ENCODE measurements at places on chromosomes 7 and 10.
A peak's percentile ranks its signal among the peaks of the same experiment; 100 is the strongest.

GRCh38 chr10:71440506-71441035 lies 43.9 kb downstream of the CDH23 start:
- DNase-seq = no peak

GRCh38 chr7:140672382-140673062 lies at the start of gene ADCK2:
Gene ADCK2 (plus strand): TSS chr7:140672945. CDS start chr7:140673331, 386 bp downstream.
- peak; percentile 90 for DNase-seq

DNA sequence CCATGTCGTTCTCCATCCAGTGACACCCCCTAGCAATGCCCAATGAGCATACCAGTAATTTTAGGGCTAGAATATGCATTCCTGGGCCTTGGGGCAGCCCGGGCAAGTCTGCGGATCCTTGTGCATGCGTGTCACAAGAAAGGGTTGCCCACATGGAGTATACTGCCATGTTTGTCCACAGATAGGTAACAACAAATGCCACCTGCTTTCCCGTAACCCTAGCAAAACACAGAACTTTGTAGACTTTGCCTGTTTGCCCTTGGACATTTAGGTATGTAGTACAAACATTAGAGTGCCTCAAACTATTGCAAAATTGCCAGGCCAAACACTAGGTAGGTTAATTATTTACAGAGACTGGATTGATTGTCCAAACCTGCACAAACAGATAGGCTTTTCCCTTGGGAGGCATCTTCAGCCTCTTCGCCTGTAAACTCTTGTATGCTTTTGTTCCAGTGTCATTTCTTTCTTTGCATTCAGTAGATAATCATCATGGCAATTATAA lies 117.0 kb downstream of the ADCY1 start:
- peak; percentile 9 for DNase-seq

DNA sequence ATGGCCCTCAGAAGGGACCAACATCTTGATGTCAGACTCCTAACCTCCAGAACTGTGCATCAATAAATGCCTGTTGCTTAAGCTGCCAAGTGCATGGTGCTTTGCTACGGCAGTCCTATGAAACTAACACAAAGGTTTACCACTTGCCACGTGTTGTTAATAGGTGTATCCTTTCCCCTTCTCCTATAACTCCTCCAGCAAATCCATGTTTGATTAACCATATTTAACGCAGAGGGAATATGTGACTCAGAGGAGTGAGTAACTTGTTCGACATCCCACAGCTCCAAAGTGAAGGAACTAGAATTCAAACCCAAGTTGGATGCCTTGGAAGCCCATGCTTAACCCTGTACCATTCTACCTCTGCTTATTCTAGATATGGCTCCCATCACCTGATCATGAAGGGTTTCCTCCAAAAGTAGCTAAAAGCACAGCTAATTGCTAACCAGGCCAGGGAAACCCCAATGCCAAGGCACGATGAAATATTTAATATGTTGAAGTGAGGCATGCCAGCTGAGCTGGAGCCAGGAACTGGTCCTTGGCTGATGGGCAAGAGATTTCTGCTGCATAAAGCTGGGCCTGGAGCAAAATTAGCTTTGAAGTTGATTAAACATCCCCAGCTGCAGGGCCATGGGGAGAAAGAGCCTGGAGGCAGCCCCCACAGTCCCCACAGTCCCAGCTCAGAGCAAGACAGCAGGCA lies 131.9 kb downstream of the C10orf90 start:
- DNase-seq = no peak

DNA sequence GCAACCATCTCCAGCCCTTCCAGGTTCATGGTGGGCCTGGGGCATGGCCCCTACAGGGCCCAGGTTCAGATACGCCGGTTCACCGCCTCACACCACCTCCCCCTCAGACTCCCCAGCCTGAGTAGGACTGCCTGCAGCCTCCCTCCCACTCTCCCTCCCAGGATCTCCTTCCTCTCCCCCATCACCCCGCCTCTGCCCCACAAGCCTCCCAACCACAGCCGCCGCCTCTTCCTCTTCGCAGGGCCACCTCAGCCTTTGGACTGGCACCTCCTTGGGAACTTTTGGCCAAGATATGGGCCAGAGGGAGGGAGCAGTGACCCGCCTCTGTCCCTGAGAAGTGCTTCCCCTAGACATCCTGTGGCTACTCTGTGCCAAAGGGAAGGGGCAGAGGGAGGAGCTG lies 9.3 kb downstream of the KCNIP2 start:
- no peak for DNase-seq

DNA sequence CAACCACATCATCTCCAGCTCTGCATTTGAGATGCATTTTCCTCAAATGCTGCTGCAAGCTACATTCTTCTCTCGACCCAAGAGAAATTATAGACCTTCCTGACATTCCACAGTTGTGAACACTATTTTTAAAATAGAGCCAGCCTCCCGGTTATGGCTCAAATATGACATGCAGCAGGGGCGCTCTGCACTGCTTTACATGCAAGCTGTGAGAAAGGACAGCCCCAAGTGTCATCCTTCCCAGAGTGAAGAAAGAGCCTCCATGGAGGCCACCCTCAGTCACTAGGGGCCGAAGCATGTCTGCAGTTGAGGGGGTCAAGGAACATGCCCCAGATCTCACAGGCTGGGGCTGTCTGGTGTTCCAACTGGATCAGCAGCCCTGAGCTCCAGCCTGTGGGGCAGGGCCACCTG lies 63.9 kb upstream of the CHST15 start:
- no peak for DNase-seq

- no peak for DNase-seq
Observed at GRCh38 chr10:31977440-31978155, 49.0 kb upstream of the ARHGAP12 start.

GRCh38 chr10:60944058-60944909 lies at the start of gene RHOBTB1:
Gene RHOBTB1 (minus strand): TSS chr10:60944185. CDS start chr10:60911542, 32,643 bp downstream.
- DNase-seq = peak; percentile 88

- no peak for DNase-seq
Observed at GRCh38 chr10:95694665-95695064, 938 bp upstream of the TCTN3 start.

GRCh38 chr7:131329176-131329570 lies 1.5 kb downstream of the MKLN1 start:
- no peak for DNase-seq

DNA sequence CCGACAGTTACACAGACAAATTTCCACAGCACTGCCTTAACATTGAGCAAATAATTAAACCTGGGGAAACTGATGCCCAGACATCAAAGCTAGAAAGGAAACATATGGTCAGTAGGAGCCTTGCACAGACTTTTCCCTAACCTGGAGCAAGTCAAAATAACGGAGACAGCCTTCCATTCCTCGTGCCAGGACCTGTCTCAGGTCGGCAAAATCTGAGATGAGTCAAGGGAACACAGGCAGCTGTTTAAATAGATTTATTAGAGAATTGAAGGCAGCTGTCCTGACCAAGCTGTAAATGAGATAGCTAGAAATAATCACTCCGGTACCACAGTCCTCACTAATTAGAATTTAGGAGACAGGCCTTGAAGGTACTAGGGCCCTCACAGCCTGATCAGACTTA lies 81.2 kb downstream of the RAMP3 start:
- no peak for DNase-seq

DNA sequence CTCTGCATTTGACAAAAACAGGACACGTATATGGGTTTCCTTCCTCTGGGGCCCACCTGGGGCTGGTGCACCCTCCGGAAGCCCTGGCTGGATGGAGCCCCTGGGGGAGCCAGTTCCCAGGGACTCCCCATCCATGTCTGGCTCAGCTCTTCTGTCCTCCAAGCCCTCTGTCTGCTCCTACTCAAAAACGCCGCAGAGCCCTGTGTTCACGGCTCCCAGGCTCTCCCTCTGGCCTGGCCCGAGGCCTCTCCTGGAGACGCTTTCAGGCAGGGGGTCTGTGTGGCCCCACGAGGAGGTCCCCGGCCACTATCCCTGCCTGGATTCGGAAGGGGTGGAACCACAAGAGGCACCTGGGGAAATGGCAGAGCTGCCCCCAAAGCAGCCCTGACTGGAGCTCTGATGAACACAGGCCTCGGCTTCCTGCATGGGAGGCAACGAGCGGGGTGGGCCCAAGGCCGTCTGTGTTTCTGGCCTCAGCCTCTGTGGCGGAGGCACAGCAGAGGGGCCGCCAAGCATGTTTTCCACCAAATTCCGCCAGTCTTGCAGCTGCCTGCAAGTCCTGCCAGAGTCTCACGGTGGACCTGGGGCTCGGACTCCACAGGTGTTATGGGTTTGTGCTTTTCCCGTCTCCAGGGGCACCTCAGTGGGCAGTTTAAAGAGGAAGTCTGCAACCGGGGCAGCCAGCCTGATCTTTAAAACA lies 22.6 kb upstream of the INPP5A start:
- no peak for DNase-seq

- DNase-seq = no peak
Observed at GRCh38 chr7:117970801-117971200, 97.6 kb upstream of the CTTNBP2 start.

DNA sequence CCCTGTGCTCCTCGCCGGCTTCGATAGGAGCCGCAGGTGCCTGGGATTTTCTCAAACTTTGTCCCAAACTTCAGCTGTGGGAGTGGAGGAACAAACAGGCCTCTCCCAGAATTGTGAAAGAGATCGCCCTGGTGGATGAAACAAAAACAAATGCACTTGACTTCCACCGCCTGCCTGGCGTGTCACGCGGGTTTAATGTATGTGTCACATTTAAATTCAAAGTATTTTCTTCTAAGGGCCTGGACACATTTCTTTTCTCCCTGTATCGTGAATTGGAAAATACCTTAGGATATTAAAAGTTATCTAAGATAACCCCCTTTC lies 694 bp upstream of the WASL start:
- DNase-seq = no peak

DNA sequence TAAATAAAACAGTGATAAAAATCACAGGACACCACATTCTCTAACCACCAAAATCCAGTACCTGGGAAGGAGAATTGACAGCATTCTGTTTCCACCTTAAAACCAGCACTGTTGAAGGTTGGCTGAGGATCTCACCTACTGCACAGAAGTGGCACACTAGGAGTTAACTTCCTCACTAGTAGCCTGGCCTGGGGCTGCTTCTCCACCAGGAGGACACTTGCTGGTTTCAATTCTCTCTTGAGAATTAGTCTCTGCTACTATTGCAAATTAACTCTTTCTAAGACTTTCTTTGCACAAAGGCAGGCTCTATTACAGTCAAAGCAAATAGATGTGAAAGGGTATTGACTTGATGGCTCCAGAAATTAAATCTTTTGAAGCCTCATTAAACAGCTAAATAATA lies 2.3 kb upstream of the CTTNBP2 start:
- peak; percentile 3 for DNase-seq

- no peak for DNase-seq
Observed at GRCh38 chr7:12056381-12056780, 154.7 kb upstream of the TMEM106B start.

DNA sequence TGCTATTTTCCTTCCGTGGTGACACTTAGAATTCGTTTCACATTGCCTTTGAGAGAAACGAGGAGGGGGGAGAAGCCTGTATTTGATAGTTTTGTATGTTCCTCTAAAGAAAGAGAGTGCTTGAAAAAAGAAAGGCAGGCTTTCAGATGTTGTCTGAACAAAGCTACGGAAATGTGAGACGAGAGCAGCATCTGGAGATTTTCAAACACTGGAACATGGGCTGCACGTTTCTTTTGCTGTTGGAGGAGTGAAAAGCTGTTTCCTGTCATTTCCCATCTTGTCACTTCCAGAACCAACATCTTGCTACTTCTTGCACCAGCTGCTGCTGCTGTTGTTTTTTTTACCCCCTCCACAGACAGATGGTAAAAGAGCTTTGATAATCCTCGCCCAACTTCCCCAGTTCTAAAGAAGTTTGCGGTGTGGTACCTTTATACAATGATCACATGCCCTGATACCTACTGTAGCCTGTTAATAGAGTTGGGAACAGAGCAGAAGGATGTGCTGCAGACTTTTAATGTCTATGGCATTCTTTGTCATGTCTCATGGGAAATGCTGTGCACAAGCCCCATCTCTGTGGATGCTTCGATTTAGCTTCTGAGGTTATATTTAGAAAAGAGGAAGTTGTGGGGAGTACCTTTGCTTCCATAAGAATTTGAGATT lies 408.1 kb downstream of the AUTS2 start:
- no peak for DNase-seq

- DNase-seq = no peak
Observed at GRCh38 chr7:6436385-6436685, 11.4 kb downstream of the DAGLB start.

DNA sequence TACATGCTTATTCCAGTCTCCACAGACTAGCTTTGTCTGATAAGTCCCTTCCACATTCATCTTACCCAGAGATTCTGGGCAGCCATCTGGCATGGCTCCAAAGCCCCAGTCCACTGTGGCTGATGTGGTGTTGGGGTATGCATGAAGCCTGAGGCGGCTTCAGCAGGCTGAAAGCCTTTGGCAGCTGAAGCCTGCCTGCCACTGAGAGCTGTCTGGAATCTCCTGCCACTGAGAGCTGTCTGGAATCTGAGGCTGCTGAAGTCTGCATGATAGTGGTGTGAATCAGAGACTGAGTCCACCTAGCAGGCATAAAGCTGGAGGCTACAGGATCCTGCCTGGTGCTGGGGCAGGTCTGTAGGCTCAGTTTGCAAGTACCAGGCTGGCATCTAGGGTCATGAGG lies 87.1 kb downstream of the DYNC1I1 start:
- no peak for DNase-seq

- no peak for DNase-seq
Observed at GRCh38 chr7:97847791-97848190, 24.4 kb downstream of the ASNS start.

DNA sequence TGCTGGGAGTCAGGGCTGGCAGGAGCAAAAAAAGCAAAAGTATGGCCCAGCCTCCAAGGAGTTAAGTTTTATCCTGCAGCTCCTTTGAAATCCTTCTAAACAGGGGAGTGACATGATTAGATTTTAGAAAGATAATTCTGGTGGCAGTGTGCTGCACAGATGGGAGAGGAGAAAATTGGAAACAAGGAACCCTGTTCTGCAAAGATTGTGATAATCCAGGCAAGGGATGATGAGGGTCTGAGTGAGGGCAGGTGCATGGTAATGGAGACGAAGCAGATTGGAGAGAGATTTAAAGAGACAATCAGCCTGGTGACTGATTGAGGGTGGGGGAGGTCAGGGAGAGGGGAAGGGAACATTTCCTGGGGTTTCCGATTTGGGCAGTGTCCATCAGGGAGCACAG lies 444.7 kb upstream of the PODXL start:
- DNase-seq = no peak

DNA sequence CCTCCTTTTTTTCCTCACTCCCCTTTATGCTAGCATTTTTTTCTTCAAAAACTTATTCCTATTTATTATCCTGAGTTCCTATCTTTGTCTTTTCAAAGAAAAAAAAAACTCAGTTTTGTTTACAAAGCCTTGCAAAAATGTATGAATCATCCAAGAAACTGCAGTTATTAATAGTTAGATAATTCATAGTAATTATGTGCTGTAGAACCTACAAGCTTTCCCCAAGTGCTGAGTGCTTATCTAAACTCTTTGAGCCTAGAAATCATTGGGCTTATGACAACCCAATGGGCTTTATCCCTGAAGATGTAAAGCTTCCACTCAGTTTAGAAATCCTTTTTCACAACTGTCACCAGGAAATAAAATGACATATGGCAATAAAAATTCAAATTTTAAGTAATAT lies 145.9 kb upstream of the WNT16 start:
- no peak for DNase-seq

DNA sequence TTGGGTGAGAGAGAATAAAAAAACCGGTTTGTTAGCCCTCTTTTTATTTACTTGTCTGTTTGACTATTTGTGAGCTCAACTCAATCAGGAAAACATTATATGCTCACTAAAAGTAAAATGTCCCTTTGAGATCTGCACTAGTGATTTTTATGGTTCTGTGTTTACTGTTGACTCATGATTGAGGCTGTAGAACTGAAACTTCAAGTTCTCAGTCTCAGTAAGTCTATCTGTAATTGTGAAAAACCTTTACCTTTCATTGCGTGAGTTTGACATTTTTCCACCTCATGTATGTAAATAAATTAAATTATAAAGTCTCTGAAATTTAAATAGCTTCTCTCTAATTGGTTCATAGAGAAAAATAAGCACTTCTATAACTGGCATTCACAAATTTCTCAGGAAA lies 17.0 kb upstream of the CASD1 start:
- no peak for DNase-seq
